ENCODE measurements at places on chromosomes 11 and 22.

DNA sequence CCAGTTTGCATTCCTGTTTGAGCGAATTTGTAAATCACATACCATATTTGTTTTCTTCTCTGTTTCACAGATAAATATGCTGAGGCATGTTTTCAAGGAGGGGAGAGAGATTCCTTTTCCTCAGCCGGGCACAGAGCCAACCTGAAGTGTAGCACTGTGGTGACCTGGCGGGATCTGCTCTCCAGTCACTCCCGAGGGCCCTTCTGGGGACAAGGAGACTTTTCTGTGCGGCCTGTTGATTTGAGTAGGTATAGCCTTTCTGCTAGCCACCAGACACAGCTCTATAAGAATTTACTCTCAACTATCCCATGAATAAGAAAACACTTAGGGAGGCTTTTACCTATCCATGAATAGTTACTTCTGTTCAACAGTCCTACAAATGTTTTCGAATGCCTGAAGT, 63.5 kb upstream of the FDX1 start:
- DNase-seq, result no peak

- no peak for DNase-seq
Measured at GRCh38 chr11:49302360-49302759, 94.0 kb upstream of the FOLH1 start.

DNA sequence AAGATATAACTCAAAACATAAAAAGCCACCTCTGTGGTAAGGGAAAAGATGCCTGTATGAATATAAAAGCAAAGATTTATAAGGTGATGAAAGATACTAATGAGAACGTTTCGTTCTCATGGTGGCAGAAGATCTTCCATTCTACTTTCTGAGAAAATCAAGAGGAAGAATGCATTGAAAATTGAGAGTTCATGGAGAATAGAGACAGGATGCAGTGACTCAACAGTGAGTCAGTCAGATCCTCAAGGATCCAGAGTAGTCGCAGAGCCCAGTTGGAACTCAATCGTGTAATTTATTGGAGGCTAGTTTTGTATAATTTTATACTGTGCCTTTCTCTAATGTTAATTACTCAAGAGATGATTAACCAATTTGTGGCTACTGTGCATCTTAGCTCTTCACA, 73.3 kb downstream of the ENTHD1 start:
- no peak for DNase-seq

DNA sequence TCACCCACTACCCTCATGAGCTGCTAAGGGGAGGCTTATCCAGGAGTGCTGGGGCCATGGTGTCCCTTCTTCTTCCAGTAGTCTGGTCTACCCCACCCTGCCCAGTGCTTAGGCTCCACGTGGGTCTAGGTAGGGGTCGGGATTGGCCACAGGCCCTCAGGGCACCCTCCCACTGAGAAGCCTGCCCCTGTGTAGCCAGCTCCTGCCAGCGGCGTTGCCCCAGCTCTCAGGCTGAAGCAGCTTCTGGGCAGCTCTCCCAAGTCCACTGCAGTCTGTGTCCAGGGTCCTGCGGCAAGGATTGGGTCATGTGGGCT, 24.0 kb upstream of the RIC3 start:
- DNase-seq, result no peak

GRCh38 chr22:22578702-22579424, 19.8 kb upstream of the PRAME start:
- DNase-seq, result no peak
